ENCODE measurements at places on chromosomes 5 and 9. TPM values are rescaled to one million over a fixed set of nuclear protein-coding genes. Genes with fewer than 3 reads are reported as not detected.

DNA sequence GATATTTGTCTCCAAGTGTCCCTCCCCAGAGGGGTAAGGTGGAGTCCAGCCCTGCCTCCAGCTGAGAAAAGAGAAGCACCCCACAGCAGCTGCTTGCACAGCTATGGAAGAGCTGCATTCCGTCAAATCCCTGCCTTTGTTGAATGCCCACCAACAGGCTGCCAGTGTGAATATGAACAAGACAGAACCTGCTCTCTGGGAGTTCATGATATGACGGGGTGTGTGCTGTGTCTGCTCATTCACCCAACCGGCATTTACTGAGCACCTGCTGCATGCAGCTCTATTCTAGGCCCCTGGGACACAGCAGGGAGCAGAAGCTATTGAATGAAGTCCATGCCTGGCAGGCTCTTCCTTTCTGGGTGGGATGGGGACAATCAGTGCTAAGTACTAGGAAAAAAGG is 238.8 kb downstream of the GADD45G start:
- no peak for DNase-seq

GRCh38 chr9:115204904-115205453 is 87.0 kb upstream of the TNC start:
- DNase-seq, result no peak

GRCh38 chr9:15155323-15155722 is 151.7 kb downstream of the TTC39B start:
- no peak for DNase-seq

DNA sequence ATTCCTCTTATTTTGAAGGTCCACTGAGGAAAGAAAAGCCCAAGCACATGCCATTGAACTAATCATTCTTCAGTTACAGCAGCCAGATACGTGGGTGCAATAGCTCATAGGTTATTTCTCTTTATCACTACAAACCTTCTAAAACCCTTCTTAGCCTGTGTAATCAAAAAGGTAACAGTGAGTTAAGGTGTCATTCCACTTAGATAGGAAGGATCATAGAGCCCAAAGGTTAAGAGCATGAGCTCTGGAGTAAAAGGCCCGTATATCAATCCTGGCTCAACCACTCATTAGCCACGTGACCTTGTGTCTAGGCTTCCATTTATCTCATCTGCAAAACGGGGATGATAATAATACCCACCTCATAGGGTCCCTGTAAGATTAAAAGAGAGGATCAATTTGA is 2.7 kb downstream of the GPX8 start:
- DNase-seq, result no peak

GRCh38 chr5:148542812-148543211 is 111.5 kb downstream of the HTR4 start:
- no peak for DNase-seq

The GARNL3 gene
- total RNA-seq, result 12.6 TPM

The GRIA1 gene
- 1.7 TPM for total RNA-seq

All from GM23338 (cell line).